GOT3 (cell line): ENCODE measurements at places on chromosomes 7 and 10.

GRCh38 chr10:77604941-77605351 is 32.7 kb downstream of the KCNMA1 start:
- DNase-seq, result no peak

GRCh38 chr7:15684111-15684800 is 2.2 kb downstream of the MEOX2 start:
- DNase-seq, result no peak

DNA sequence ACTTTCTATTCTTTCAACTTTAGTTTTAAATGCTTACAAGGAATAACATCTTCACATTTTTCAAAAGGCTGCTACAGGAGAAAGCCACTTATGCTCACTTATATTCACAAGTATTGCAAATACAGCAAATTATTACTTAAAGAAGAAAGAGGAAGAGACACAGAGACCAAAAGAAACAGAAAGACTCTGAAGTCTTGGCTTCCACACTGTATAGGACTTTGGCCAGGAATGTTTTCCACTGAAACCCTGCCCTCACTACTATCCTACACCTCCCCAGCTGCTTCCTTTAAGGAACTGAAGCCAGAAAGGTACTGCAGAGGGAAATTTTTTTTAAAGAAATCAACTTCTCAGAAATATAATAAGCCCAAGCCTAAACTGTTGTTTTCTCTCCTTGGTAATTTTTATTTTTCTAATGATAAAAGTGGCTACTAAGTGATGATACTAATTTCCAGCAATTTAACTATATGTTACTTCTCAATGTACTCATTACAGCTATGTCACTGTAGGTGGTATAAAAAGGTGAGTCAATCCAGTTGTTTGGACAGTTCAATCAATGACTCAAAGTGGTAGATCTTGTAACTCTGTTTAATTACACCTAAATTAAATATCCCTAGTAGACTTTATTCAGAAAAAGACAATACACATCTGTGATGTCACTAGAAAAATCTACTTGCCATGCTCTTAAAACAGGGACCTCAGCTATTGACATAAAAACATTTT is 231.6 kb downstream of the GRM8 start:
- no peak for DNase-seq

DNA sequence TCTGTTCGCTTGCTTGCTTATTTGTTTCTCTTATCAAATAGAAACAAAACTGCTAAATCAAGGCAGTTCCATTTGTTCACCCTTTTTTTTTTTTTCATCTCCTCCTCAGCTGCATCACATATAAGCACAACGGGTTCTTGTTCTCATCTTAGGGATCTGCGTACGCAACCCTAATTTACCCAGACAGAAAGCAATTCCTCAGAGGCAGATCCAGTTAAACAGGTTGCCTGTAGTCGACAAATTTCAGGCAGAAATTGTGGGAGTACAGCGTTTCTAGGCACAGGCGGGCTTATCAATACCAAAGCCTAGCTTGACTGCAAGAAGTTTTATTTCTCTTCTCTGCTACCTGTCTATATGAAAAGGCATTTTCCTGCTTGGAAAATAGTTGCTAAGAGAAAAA is 565.4 kb downstream of the NXPH1 start:
- DNase-seq, result no peak

GRCh38 chr10:102119417-102120141 is 589 bp downstream of the LDB1 start:
- no peak for DNase-seq

GRCh38 chr10:34047389-34047788 is 712.9 kb upstream of the NRP1 start:
- DNase-seq, result no peak

DNA sequence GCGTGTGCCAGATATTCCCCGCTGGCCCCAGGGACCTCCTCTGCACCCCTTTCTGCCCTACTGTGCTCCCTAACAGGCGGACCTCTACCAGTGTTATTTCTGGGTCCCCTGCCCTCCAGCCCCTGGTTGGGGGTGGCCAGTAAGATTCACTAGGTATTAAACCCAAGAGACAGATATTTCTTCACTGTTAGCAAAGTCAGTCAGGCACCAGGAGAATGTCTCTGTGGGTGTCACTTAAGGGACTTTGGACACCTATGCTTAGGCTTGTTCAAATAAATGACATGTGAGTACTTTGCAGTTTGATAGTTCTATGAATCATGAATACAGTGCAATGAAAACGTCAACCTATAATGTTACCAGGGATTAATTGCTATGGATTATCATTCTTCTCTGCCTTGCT is 234.3 kb upstream of the IGFBP3 start:
- no peak for DNase-seq

- DNase-seq, result no peak
Measured at GRCh38 chr7:101684983-101685330, 55.9 kb upstream of the MYL10 start.
